Effector memory CD4-positive, alpha-beta T cell (primary cell): ENCODE measurements at places on chromosomes 2 and 18.

DNA sequence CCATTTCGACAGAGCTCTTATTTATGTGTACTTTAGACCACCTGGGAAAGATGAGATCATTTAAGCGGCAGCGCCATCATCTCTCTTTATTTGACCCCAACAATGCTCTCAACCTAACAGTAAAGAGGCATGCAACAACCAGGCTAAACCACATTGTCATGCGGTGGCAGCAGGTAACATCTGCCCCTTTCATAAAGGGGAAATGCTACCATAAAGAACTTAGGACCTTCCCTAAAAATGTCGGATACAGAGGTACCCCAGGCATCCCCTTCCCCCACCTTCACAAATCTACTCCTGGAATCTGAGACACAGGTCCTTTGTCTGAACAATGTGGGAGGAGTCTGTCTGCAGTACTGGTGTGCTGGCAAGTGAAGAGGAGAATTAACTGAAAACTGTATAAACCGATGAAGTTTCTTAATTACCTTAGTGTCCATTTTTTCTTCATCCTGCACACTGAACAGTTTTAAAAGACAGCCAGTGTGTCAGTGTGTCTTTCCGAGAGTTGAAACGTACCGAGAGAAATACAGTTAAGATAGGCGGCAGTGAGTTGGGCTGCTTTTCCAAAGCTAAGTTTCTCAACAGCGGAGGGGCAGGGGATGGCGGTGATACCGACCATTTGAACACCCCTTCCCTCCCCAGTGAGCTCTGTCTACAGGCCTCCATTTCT lies 1.9 kb downstream of the MEX3C start:
- DNase-seq, result no peak

GRCh38 chr18:79459946-79460480 lies 64.3 kb downstream of the NFATC1 start:
- no peak for DNase-seq

DNA sequence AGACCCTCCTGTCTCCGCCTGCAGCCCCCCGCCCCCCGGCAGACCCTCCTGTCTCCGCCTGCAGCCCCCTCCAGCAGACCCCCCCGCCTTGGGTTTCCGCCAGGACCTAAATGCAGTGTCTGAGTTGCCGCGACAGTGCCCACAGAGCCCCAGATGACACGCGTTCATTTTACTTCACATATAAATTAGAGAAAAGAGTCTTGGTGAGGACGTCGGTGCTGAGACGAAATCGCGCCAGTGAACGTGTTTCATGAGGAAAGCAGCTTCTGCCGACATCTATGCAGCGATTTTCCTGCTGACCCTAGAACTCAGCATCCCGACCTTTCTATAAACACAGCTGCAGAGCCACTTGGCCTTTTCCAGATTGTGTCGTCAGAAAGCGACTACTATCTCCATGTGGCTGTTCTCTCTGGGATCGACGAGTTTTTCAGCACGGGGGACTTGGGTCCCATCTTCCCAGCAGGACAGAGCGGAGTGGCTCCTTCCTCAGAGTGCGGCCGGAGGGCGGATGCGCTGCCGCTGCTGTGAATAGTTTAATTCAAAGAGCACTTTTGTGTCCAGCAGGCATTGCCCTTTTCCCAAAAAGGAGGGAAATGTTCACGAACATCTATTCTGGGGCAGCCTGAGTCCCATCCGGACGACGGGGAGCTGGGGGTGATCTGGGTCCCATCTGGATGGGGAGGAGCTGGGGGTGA lies 136.7 kb downstream of the NFATC1 start:
- DNase-seq, result no peak

DNA sequence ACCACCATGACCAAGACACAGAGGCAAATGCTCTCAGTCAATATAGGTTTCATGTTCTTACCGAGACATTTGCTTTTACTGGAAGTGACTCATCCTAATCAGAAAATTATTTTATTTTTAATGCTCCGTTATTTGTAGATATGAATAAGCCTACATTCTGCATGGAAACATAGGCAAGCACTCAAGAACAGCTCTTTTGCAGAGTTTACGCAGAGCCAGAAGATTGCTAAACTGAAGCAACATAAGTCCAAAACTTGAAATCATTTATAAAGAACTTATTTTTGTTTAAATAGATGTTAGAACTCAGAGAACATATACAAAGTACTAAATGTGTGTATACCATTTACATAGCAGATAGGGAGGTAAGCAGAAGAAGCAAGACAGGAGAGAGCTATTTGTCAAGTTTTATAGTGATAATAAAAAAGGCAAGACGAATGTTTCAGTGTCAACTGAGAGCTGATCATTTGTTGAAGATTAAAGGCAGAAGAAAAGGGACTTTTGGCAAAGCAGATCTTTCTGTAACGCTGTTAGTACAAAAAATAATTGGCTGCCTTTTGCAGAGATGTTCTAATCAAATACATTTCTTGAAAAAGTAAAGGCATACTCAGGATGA lies 12.4 kb upstream of the PPP1R1C start:
- no peak for DNase-seq

DNA sequence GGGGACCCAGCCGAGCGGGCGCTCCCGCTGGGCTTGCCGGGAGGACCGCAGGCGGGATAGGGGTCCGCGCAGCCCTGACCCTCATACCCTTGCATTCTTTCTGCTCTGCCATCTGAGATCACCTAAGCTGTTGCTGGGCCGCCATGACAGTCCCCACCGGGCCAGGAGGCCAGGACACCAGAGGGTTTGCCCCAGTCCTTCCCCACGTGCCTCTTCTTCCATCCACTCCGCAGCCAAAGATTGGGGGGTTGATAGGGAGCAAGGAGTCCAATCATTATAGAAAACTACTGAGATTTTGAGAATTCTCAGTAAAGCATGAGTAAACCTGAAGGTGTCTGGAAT lies 453 bp upstream of the GRB14 start:
- no peak for DNase-seq

- no peak for DNase-seq
Measured at GRCh38 chr18:69978732-69979715, 31.4 kb upstream of the CD226 start.

DNA sequence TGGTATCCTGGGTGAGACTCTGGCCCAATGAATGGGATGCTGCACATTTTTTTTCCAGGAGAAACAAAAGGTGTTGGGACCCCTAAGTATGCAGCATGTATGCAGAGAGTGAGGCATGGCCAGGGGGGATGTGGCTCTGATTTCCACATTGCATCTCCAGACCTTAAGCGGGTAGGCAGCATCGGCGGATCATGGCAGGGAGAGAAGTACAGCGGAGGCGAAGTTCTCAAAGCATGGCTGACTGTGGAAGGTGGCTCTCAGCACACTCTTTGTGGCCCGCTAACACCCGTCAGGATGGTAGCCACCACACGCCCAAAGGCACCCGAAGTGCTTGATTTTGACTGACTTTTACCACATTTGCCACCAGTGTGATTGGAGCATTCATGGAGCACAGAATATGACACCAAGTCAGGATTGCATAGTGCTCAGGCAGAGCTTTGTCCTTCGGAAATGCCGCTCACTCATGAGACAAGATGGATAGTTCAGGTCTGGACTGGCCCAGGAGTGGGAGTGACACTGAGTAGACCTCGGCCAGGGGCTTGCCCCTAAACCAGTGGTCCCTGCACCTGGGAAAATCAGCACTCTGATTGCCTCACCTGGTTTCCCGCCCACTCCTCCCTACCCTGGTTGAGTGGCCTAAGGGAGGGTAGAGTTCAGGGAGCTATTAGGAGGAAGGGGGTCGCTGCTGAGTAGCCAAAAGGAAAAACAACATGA lies 14.2 kb downstream of the INPP4A start:
- no peak for DNase-seq

DNA sequence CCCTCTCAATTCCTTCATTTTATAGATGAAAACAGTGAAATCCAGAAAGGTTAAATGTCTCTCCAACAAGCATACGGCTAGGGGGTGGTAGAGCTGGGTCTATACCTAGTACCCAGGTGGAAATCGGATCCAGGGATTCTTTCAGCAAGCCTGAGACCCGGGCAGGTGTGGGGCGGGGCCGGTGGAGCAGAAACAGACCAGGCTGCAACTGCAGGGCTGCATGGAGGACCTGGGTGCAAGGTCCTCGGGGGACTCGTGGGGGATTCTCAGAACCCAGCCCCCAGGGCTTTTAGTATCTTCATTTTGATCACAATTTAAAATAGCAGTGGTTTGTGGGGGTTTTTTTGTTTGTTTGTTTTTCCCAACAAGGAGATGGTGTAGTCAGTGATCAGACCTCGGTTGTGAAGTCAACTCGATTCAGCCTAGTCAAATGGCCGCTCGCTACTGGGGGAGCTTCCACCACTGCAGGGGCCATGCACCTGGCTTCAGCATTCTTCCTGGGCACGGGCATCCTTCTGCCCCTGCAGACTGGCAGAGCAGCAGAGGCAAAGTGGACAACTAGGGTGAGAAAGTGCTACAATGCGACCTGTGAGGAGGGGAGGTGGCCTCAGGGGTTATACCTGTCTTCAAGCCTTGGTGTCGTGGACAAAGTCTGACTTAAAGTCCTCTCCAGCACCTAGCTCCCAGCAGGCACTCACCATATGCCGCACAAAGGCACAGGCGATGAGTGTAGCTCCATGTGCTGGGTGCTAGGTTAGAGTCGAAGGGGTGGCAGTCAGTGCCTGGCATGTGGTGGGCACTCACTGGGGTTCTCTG lies 46.3 kb downstream of the GORASP2 start:
- DNase-seq, result no peak

DNA sequence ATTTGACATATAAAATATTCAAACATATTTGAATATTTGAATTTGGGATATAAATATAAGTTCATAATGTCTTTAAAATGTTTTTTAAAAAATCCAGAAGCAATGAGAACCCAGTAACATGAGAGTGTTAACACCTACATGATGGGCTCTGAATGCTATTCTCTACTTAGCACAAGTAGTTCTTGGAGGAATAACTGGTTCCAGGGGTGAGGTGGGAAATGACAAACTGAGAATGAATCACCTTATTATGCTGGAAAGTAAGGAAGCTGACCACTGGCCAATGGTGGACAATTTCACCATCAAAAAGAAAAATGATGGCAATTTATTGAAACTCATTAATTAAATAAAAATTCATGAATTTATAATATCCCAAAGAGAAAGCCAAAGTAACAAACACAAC lies 79.6 kb upstream of the NABP1 start:
- DNase-seq, result no peak

GRCh38 chr2:178256382-178257042 lies 62.2 kb downstream of the OSBPL6 start:
- DNase-seq, result no peak

- no peak for DNase-seq
Measured at GRCh38 chr2:224971214-224971613, 71.1 kb downstream of the DOCK10 start.

- DNase-seq, result no peak
Measured at GRCh38 chr2:12288048-12288447, 428.7 kb upstream of the TRIB2 start.

GRCh38 chr18:42781298-42781815 lies 334.1 kb downstream of the RIT2 start:
- no peak for DNase-seq

GRCh38 chr2:209424781-209425470 lies 1.1 kb downstream of the MAP2 start:
- no peak for DNase-seq

DNA sequence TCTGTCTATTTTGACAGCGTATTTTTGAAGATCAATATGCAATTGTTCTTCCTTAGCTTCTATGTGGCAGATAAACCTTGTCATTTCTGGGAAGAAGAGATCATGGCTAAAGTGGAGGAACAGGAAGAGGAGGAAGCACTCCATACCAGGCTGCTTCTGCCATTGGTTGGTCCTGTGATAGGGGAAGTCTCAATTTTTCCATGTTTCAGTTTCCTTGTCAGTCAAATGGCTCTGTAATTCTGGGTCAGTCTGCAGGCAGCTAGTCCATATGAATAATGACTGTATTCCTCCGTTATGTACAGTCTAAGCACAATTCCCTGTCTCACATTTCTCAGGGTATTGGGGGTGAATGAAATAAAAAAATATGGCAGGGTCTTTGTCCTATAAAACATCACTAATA lies 277.6 kb upstream of the CXCR4 start:
- no peak for DNase-seq

DNA sequence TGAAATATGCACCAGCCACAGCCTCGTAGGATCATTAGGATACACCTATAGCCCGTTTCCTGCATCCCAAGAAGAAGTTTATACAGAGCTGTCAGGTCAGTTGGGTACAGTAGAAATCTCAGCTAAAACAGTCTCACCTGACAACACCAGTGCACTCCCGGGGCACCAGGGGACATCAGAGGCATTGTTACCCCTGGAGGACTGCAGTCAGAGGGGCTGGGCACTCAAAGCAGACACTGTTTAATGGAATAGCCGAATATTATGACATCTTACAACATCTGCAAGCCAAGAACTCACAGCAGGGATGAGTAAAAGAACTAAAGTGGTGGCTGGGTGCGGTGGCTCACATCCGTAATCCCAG lies 93.0 kb upstream of the ID2 start:
- DNase-seq, result no peak

GRCh38 chr2:174180165-174180724 lies 68.1 kb downstream of the OLA1 start:
- no peak for DNase-seq

DNA sequence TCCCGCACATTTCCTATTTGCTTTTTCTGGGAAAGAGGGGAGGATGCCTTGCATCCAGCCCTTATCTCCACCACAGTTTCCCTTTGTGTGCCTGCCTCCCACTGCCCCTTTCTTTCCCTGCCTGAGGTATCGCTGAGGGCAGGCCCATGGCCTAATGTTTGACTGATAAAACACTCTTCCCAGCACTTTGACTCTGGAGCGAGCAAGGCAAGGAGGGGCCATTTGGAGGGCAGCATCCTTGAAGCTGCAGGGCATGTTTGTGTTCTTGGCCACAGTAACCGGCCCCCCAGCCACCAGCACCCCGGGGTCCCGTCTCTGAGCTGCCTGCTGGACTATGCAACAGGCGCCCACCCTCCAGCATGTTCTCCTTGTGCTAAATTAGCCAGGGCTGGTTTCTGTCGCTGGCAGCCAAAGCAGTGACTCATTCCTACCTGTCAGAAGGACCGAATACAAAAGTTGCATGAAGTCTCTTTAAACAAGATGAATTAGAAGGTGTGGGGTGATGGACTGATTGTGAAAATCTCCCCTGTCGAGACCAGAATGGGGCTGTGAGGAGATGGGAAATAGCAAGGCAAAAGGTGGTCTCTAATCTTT lies 50.7 kb downstream of the BCL2L11 start:
- no peak for DNase-seq

- no peak for DNase-seq
Measured at GRCh38 chr18:40867459-40867858, 1087.6 kb upstream of the PIK3C3 start.
